ENCODE measurements at places on chromosomes 1 and 21. TPM values are rescaled to one million over a fixed set of nuclear protein-coding genes. Genes with fewer than 3 reads are reported as not detected.
A peak's percentile ranks its signal among the peaks of the same experiment; 100 is the strongest.

DNA sequence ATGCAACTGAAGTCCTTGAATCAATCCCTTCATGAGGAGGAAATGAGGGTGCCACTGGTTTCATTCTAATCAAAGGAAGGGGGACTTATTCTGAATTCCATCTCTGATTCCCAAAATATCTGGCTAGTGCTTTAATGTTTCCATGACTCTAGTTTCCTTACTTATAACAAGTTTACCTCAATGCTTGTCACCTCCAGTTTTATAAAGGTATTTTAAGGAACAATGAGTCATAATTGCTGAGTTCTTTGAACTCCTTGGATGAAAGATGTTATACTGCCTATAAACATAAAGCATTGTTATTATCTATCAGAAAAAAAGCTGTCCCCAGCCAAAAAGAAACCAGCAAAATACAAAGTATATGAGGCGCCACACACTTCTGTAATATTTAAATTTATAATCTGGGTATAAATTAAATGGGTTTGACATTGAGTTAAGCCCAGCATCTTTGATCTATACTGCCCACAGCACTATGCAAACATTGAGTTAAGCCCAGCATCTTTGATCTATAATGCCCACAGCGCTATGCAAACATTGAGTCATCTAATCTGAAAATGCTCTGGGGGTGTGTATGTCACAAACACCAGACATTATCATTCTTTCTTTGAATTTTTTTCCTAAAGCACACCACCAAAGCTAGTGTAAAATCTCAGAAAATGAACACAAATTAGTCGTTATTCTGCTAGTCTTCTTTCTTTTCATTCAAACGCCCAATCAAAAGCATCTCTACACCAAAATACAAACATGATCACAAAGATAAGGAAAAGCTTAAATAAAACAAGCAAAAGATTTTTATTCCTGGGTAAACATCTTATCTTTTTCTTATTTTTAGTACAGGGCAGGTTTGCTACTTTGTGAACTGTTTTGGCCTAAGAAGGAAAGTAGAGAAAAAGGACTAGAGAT is 11.5 kb upstream of the CXADR start:
- no peak for DNase-seq
- H3K4me1 ChIP-seq = no peaks in the 10 kb centered on the region
- no peak overlapping the region for H3K27ac ChIP-seq
- no peak overlapping the region for H3K4me3 ChIP-seq
- H3K27me3 ChIP-seq = no peaks in the 10 kb centered on the region

The BMP8B gene
- 0.14 TPM for total RNA-seq

The CGN gene
- 0.90 TPM for total RNA-seq

GRCh38 chr1:198936371-198937083 is 297.7 kb downstream of the PTPRC start:
- H3K4me3 ChIP-seq = peak overlapping the region; percentile 97
- H3K27me3 ChIP-seq = no peaks in the 10 kb centered on the region
- H3K4me1 ChIP-seq = peaks cover 4% of the 10 kb centered on the region
- DNase-seq = no peak
- H3K27ac ChIP-seq = peak overlapping the region; percentile 90

The UBE2G2 gene
- 32.8 TPM for total RNA-seq

The CLCA1 gene
- 0.14 TPM for total RNA-seq

The KCTD3 gene
- 14.7 TPM for total RNA-seq

The TACSTD2 gene
- 2.9 TPM for total RNA-seq

GRCh38 chr1:217881131-217881543 is 250.0 kb downstream of the SPATA17 start:
- H3K4me3 ChIP-seq = no peak overlapping the region
- H3K4me1 ChIP-seq = no peaks in the 10 kb centered on the region
- H3K27me3 ChIP-seq = no peaks in the 10 kb centered on the region
- H3K27ac ChIP-seq = no peak overlapping the region
- DNase-seq = no peak

The COL24A1 gene
- 0.33 TPM for total RNA-seq

The TRIM45 gene
- total RNA-seq = 1.1 TPM

The DENND2C gene
- total RNA-seq = 0.47 TPM

The GRHL3 gene
- total RNA-seq = 0.90 TPM

DNA sequence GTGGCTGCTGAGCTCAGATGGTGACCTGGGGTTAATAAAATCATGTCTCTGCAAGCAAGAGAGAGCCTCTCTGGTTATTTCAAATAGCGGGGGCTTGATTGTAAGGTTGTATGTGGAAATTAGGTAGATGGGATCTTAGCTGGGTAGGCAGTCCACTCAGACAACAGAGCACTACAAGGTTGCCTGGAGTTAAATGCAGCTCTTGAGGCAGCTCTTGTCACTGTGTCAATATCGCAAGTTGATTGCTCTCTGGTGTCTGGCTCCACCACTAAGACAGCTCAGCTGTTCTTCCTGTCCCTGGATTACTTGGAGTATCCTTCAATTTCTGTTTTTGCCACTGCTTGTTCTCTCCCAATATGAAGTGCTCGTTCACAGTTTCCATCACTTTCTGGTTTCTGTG is 93.8 kb downstream of the C21orf91 start:
- no peak overlapping the region for H3K4me3 ChIP-seq
- H3K36me3 ChIP-seq = no peaks in the 10 kb centered on the region
- DNase-seq = no peak
- H3K4me1 ChIP-seq = no peaks in the 10 kb centered on the region
- H3K27me3 ChIP-seq = no peaks in the 10 kb centered on the region
- no peak overlapping the region for H3K27ac ChIP-seq

DNA sequence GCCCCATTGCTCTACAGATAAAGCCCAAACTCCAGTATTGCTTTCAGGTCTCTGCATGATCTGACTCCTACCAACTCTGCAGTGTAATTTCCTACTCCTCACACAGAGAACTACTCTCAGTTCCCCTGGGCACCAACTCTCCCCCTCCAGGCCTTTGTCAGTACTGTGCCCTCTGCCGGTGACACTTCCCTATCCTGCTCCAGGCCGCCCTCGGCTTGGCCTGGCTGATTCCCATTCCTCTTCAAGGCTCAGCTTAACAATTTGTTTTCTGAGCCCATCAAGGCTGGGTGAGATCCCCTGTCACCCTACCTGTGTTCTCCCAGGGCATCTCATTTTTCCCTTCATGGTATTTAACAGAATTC is 2.6 kb downstream of the SLAMF8 start:
- no peak overlapping the region for H3K27ac ChIP-seq
- no peak for DNase-seq
- H3K4me1 ChIP-seq = peaks cover 9% of the 10 kb centered on the region
- H3K27me3 ChIP-seq = no peaks in the 10 kb centered on the region

GRCh38 chr21:31075848-31076247 is 37.6 kb upstream of the KRTAP19-8 start:
- no peaks in the 10 kb centered on the region for H3K4me1 ChIP-seq
- no peaks in the 10 kb centered on the region for H3K27me3 ChIP-seq
- H3K4me3 ChIP-seq = no peak overlapping the region
- no peaks in the 10 kb centered on the region for H3K36me3 ChIP-seq
- no peak overlapping the region for H3K27ac ChIP-seq

The AADACL3 gene
- 0.05 TPM for total RNA-seq

The KIF2C gene
- 42.1 TPM for total RNA-seq

- H3K4me1 ChIP-seq = peaks cover 53% of the 10 kb centered on the region
- H3K27me3 ChIP-seq = no peaks in the 10 kb centered on the region
- DNase-seq = no peak
- H3K27ac ChIP-seq = peak overlapping the region; percentile 63
Measured at GRCh38 chr1:9639227-9639626, 12.3 kb upstream of the PIK3CD start.

The PPFIA4 gene
- 2.1 TPM for total RNA-seq

DNA sequence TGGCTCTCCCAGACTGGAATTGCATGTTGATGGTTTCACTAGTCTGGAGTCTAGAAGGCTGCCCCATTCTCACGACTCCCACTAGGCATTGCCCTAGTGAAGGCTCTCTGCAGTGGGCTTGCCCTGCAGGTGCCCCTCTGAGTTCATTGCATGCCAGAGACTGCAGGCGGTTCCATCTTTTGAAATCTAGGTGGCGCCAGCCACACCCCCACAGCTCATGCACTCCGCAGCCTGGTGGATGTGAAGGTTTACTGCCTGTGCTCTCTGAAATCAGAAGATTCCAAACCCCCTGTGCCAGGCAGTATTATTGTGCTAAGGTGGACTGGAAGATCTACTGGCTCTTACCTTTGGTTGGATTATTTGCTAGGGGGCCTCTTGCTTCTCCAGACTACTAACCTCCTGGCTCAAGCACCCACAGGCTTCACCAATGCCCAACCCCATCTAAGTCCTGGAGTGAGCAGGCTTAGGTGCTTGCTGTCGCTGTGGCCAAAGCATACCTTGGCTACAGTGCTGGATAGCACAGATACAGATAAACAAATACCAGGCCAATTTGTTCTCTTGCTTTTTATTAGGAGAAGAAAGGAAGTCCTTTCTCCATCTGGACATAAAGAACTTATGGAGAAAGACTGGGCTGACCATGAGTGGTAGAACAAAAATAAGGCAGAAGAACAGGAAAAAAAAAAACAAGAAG is 83.5 kb upstream of the SIM2 start:
- no peaks in the 10 kb centered on the region for H3K36me3 ChIP-seq
- H3K27ac ChIP-seq = no peak overlapping the region
- H3K4me3 ChIP-seq = no peak overlapping the region
- DNase-seq = no peak
- no peaks in the 10 kb centered on the region for H3K27me3 ChIP-seq

DNA sequence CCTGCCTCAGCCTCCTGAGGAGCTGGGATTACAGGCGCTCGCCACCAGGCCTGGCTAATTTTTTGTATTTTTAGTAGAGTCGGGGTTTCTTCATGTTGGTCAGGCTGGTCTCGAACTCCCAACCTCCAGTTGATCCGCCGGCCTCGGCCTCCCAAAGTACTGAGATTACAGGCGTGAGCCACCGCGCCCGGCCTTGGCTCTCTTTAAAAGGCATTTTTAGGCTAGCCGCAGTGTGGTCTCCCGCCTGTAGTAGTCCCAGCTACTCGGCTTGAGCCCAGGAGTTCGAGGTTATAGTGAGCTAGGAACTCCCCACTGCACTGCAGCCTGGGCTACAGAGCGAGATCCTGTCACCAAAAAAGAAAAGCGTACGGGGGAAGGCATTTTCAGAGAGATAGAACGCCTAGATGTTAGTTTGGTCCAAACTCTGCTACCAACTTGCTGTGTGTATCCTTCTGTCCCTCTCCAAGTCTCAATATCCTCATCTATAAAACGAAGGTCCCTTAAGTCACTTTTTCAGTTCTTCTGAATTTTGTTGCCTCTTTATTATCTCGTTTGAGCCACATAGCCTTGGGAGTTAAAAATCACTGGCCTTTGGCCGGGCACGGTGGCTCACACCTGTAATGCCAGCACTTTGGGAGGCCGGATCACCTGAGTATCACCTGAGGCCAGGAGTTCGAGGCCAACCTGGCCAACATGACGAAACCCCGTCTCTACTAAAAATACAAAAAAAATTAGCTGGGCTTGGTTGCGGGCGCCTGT is 734 bp downstream of the MED18 start:
- DNase-seq = no peak
- peak overlapping the region; percentile 98 for H3K27ac ChIP-seq
- H3K4me1 ChIP-seq = peaks cover 11% of the 10 kb centered on the region
- peak overlapping the region; percentile 69 for H3K4me3 ChIP-seq

DNA sequence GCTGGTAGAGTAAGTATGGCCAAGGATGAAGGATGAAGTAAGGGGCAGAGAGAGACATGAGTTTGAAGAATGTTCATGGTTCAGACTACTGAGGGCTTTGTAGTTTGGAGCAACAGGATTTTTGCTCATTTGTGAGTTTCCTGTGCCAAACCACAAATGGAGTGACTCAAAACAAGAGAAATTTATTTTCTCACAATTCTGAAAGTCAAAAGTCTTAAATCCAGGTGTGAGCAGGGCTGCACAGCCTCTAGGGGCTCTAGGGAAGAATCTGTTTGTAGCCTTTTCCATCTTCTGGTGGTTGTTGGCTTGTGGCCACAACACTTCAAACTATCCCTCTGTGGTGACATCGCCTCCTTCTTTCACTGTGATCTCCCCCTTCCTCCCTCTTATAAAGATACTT is 58.9 kb downstream of the RHOU start:
- peaks cover 41% of the 10 kb centered on the region for H3K4me1 ChIP-seq
- H3K36me3 ChIP-seq = no peaks in the 10 kb centered on the region
- no peak overlapping the region for H3K4me3 ChIP-seq
- H3K27ac ChIP-seq = peak overlapping the region; percentile 74

GRCh38 chr1:77589231-77589630 is 93.2 kb downstream of the ZZZ3 start:
- no peak overlapping the region for H3K27ac ChIP-seq
- H3K27me3 ChIP-seq = no peaks in the 10 kb centered on the region
- H3K4me3 ChIP-seq = no peak overlapping the region
- no peaks in the 10 kb centered on the region for H3K4me1 ChIP-seq

The KRTAP19-1 gene
- not detected for total RNA-seq

The KIRREL1 gene
- total RNA-seq = 5.9 TPM

DNA sequence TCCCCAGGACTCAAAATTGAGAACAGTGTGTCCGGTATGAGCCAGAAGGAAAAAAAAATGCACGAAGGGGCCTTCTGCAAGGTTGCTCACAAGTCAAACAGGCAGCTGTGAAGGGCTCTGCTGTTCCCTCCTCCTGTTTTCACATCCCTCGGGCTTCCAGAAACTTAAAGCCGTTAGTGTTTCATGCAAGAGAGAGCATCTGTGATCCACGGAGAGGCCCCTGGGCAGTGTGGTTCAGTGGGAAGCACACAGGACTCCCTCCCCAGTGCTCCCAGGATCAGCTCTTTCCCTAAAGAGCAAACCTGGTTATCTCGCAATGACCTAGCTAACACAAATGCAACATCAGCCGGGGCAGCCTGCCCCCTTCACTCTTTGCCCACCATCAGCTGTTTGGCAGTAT is 2.9 kb upstream of the MATN1 start:
- no peak overlapping the region for H3K4me3 ChIP-seq
- no peaks in the 10 kb centered on the region for H3K27me3 ChIP-seq
- DNase-seq = no peak
- H3K36me3 ChIP-seq = no peaks in the 10 kb centered on the region
- H3K27ac ChIP-seq = no peak overlapping the region

DNA sequence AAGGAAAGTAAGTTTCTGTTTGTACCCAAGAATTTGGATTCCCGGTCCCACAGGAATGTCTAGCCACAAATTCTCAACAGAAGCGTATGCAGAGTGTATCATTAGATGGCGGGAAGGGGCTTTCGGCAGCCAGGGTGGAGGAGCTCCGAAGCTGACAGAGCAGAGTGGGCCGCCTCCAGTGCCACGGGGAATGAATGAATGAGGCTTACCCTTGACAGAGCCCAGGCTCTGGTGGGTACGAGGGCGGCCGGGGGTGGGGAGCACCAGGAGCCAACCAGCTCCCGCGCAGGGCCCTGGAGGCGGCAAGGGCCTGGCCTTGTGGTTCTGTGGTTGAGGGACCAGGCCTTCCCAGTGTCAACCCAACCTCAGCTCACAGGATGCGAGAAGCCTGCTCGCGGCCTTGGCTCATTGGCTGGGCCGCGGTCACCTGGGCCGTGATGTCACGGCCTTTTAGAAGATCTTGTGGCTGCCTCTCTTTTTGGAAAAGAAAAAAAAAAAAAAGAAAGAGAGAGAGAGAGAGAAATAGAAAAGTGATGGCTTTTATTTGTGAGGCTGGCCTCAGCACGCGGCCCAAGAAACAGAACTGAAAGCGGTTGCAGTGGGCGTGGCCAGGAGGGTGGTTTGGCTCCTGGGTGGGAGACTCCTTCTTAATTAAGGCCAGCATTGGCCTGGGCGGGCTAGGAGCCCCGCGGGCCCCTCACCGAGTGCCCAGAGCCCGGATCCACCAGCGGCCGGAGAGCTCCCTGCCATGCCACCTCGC is 34.9 kb upstream of the RUNX3 start:
- no peak overlapping the region for H3K4me3 ChIP-seq
- peaks cover 13% of the 10 kb centered on the region for H3K4me1 ChIP-seq
- peak; percentile 88 for DNase-seq
- peak overlapping the region; percentile 48 for H3K27ac ChIP-seq

All from thymus (tissue), 14 donors.